Stimulated activated CD4-positive, alpha-beta T cell treated with anti-CD3 and anti-CD28 coated beads, Interleukin-1b, Interleukin-23, amount 100 ng/mL, for 48 hours (primary cell): ENCODE measurements at places on chromosomes 3 and 15.

DNA sequence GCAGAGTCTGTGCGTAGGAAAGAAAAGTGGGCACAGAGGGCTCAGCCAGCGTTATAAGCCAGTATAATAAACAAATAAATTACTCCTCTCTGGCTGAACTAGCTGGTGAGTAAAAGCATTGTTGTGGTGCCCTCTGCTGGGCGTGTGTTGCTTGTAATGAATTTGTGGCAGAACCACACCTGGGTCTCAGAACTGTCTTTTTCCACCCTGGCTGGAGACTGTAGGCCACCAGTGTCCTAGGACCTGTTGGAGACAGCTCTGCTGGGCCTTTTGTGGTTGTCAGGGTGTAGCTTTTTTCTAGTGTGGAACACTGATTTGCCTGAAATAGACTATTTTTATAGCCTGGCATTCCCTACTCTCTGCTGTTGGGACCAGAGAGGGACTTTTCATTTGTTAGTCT lies 130.5 kb upstream of the EIF1B start:
- peak; percentile 64 for DNase-seq

DNA sequence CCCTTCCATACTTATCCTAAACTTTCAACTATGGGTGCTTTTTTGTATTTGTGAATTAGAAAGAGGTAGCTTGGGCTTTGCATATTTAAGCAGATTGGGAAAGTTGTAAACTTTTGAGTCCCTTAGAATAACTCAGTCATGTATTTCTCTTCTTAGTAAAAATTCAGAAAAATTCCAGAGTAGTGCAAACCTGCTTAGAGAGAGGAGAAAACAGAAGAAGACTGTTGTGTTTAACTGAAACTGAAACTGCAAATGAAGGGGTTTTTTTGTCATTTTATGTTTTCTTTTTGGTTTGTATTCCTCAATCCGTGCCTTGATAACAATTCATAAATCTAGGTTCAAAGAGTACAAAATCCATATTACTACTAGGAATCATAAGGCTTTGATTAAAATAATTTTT lies 31.3 kb downstream of the CD200 start:
- no peak for DNase-seq

GRCh38 chr15:63134245-63134985 lies 12.8 kb downstream of the LACTB start:
- DNase-seq, result no peak

DNA sequence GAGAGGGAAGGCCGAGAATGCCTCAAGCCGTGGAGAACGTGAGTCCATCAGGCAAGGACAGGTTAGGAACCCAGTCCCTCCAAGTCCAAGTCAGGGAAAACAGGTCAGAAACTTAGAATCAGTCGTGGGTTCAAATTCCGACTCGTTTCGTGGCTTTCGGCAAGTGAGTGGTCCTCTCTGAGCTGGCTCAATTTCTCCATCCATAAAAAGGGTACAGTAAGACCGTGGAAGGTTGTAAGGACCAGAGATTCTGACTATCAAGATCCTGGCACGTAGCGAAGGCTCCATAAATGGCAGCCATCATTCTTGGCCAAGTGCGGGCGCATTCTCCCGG lies 604 bp upstream of the MED12L start:
- no peak for DNase-seq

- DNase-seq, result peak; percentile 15
Measured at GRCh38 chr3:160564258-160564911, 986 bp downstream of the KPNA4 start.

- no peak for DNase-seq
Measured at GRCh38 chr15:35130245-35130644, 45.1 kb upstream of the NANOGP8 start.

DNA sequence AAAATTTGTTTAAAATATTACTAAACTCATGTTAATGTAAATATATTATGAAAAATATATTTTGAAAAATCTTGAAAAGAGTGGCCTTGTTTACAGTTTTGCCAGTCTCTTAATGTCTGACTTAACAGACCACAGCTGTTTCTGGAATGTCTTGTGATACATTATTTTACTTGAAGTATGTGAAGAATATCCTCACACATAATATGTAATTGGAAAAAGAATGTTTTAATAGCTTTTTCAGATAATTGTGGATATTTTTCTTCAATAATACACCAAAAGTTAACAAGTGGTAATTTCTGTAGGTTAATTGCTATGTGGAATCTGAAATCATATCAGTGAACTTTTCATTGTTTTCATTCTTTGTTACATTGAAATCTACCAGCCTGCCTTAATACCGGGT lies 101.3 kb downstream of the UBE2E2 start:
- DNase-seq, result no peak

DNA sequence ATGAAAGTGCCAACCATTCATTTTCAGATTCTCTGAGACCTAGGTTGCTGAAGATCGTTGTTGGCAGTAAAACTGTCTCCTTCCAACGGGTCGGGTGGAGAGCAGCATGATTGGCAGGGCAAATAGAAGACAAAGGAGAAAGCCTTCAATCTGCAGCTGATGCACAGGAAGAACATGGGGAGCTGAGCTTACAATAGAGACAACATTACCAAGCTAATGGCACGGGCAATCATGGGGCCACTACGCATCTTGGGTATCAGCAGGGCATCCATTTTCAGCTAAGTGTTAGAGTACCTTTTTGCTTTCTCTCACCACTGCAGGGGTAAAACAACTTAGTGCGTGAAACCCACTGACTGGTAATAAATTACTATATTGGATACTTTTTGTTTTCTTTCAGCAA lies 114.8 kb downstream of the WDR72 start:
- DNase-seq, result no peak

DNA sequence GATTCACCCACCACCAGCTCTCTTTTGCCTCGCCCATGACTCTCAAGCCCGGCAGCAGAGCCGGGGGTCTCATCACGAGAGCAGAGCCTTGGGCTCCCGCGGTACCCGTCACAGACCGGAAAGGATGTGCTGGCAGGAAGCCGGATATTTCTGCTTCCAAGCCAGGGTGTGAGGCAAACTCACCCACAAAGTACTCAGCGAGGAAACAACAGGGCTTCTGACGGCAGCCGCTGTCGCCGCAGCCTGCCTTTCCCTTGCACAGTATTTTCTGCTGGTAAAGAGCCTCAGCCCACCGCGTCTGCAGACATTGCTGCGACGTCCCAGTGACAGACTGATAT lies 119.9 kb downstream of the NSMCE3 start:
- no peak for DNase-seq

GRCh38 chr15:32700501-32701150 lies 17.2 kb upstream of the GREM1 start:
- DNase-seq, result no peak

DNA sequence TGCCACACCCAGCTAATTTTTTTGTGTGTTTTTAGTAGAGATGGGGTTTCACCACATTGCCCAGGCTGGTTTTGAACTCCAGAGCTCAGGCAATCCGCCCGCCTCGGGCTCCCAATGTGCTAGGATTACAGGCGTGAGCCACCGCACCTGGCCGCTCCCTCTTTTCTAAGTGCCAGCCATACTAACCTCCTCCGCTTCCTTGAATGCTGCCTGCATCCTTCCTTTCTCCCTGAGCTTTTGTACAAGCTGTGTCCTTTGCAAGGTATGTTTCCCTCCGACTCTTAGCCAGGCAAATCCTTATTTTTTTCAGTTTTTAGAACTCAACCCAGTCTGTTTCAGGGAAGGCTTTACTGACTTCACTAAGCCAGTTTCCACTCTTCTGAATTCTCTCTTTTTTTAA lies 60.6 kb downstream of the NR1D2 start:
- no peak for DNase-seq

- no peak for DNase-seq
Measured at GRCh38 chr15:76245072-76245610, 66.1 kb downstream of the ETFA start.

DNA sequence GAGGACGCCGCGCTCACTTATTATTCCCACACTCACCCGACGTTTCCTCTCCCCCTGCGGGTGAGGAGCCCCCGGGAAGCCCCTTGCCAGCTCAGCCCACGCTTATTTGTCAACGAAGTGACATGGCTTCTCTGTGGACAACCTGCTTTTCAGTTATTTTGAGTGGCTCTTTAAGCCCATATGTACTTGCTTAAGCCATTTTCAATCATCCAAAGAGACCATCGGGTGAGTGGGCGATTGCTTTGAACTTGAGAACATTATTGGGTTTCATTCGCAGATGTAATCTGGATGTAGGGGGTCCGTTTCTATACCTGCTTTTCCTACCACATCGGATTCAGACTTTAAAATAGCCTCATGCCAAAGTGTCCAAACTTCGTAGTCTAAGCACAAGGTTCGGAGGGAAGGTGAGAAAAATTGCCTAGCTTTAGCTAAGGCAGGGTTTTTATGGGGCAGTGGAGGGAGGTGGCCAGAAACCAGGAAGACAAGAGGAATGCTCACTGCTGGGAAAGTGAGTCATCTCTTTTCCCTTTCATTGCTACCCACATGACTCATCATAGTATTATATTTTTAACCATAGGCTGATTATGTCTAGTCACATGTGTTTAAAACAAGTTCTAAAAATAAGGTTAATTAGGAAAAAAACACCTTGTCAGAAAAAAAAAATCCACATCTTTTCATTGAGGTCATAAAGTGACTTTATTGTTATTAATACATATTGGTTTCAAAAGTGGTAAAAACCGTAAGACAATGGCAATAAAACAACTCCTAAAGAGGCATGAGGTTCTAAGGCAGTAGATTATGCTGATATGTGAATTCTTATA lies 773.1 kb upstream of the NR2F2 start:
- peak; percentile 4 for DNase-seq

GRCh38 chr3:188385295-188385694 lies 231.3 kb downstream of the LPP start:
- DNase-seq, result no peak

DNA sequence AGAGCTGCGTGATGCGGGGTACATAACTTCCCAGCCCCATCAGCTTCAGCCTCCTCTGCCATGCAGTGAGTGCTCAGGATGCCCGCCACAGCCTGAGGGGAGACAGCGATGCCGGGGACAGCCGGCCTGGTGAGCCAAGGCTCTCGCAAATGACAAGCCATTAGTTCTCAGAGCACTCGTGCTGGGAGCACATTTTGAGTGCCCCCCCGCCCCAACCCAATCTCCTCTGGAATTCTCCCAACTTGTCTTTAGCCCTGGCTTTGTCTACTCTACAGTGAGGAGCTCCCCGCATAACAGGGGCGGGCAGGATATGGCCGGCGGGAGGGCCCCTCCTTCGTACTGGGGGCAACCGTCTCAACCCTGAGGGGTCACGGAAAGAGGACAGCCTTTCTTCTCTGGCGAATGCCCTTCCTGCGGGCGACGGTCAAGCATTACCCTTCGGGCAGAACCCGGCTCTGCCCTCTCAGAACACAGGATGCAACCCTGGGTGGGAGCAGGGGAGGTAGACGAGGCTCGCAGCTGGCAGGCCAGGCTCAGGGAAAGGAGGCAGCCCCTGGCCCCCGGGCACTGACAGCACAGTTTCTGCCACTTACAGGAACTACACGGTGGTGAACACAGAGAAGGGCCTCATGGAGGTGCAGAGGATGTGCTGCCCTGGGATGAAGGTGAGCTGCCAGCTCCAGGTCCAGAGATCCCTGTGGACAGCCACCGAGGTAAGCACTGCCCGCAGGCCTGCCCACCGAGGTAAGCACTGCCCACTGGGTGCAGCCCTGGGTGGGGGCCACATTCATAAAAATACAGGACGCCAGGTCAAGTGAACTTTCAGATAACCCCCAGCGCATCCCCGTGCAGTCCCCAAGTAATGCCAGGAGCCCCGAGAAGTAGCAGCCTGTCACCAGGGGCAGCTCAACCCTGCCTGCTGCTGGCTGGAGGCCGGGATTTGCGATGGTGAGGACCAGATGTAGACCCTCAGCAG lies 141.7 kb downstream of the LRRK1 start:
- DNase-seq, result no peak

DNA sequence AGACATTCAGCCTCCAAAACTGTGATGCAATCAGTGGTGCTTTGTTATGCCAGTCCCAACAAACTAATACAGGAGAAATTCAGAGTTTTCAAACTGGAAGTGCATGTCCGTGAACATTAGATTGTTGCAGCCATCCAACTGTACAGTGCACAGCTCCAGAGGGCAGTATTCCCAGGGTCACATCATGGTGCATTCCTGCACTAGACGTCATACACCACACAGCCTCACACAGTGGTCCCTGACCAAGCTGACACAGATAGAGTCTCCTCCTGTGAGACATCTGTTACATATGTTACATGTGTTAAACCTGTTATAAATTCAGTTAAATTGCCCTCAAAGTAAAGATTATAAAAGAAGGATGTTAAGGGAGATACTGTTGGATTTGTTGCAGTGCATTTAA lies 209.0 kb downstream of the LRRN1 start:
- DNase-seq, result no peak

GRCh38 chr15:58762731-58763130 lies 8.4 kb upstream of the MINDY2 start:
- no peak for DNase-seq

DNA sequence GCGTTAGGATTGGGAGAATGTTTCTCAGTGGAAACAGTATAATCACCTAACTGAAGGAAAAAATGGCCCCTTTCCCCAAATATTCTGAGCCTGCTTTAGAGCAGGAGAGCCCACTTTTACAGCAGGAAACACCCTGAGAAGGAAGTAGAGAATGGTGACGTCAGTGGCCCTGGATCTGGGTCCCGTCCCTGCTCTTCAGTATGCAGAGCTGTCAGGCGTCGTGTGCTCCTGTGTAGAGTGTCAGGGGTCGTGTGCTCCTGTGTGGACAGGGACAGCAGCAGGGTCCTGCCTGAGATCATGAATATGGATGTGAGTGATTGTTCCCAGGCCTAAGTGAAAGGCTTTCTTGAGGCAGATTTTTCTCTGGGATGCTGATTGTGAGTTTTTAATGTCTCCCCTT lies 45.2 kb downstream of the CGNL1 start:
- DNase-seq, result no peak

- no peak for DNase-seq
Measured at GRCh38 chr3:57770009-57770827, 14.1 kb downstream of the SLMAP start.

DNA sequence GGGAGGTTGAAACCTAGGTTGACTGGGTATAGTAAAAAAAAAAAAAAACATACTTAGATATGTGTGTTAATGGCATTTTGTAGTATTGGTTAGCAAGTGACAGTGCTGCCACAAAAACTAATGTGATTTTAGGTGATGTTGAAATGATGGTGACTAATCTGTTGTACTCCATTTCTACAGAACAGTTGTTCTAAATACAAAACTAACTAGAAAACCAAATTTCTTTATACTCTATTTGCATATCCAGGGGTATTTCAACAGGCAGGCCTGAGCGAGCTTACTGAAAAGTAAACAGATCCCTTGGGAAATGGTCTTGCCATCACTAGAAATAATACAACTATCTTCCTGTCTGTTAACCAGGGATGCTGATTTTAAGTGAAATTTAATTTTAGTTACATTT lies 20.5 kb downstream of the TSC22D2 start:
- DNase-seq, result no peak

- no peak for DNase-seq
Measured at GRCh38 chr3:147404800-147405230, 1.5 kb downstream of the ZIC4 start.

DNA sequence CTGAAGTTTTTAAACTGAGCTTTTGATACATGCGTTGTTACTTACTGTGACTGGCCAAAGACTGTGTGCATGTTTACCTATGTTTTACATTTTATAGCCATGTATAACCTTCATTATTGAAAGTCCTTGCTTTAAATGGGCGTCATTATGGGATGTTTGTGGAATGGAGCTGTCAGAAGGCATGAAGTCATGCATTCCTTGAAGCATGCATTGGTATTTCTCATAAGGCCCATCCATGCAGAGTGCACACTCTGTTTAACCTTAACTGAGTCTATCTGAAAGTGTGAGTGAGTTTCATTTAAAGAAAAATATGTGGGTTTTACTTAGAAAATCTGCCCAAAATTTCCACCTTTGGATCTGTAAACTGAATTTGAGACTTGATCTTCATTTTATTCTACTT lies 51.1 kb downstream of the PSMD6 start:
- no peak for DNase-seq

- no peak for DNase-seq
Measured at GRCh38 chr3:78812166-78812565, 955.6 kb downstream of the ROBO1 start.
